ENCODE measurements at places on chromosomes 11 and 22.

DNA sequence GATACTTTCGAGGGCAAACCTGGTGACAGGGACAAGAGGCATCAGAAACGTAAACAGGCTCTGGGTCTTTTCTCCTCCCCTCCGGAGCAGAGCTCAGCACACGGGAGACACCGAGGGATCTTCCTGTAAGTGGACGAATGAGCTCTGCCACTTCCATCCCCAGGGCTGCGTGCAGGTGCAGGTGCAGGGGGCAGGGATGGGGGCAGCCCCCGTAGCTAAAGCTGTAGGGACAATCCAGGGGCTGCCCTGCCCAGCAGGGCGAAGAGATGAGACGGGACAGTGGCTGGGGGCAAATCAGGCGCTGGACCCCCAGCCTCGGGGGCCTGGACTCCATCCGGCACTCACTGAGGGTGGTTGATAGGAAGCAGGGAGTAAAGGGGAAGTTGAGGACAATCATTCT lies 505.4 kb downstream of the BRD1 start:
- no peak for DNase-seq

DNA sequence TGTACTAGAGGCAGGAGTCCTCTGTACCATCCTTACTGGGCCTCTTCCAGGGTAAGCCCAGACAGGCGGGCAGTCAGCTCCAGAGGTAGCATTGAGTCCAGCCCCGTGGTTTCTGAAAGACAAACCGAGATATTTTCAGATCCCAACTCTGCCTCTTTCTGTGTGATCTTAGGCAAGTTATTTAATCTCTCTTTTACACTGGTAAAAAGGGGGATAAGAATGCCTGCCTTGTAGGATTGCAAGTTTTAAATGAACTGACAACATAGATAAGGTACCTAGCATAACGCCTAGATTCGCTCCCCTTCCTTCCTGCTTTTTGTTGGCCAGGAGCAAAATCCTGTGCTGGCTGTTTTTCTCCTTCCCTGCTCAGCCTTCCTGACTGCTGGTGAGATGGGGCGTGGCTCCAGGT lies 56.4 kb upstream of the NNMT start:
- no peak for DNase-seq

- no peak for DNase-seq
Observed at GRCh38 chr22:44383064-44383575, 70.4 kb upstream of the SHISAL1 start.

GRCh38 chr11:119169282-119169719 lies 776 bp downstream of the NLRX1 start:
- no peak for DNase-seq

- no peak for DNase-seq
Observed at GRCh38 chr11:57192316-57192715, 10.6 kb downstream of the LRRC55 start.

GRCh38 chr11:92911478-92911877 lies 58.0 kb upstream of the MTNR1B start:
- DNase-seq: no peak

GRCh38 chr22:29121124-29121523 lies 48.3 kb downstream of the KREMEN1 start:
- DNase-seq: no peak

- DNase-seq: no peak
Observed at GRCh38 chr22:39349967-39350726, at the start of gene SYNGR1. SYNGR1 (plus strand) TSS chr22:39349991; CDS start chr22:39350011, 20 bp downstream.

- DNase-seq: no peak
Observed at GRCh38 chr11:721741-722345, 15.8 kb downstream of the EPS8L2 start.

DNA sequence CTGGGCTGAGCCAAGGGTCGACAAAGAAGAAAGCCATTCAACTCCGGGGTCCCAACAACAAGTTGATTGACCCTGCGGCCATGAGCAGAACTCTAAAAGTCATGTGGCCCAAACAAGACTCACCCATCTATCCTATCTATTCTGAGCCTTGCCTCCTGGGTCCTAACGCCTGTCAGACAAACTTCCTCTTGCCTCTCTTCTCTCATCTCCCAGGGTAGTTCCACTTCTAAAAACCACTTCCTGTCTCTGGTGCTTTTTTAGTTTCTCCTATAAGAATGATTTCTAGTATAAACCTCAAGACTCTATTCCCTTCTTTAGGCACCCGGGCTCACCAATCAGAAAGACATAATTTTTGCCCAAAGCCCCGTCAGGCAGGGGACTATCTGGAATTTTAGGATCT lies 530.2 kb downstream of the DLG2 start:
- no peak for DNase-seq

DNA sequence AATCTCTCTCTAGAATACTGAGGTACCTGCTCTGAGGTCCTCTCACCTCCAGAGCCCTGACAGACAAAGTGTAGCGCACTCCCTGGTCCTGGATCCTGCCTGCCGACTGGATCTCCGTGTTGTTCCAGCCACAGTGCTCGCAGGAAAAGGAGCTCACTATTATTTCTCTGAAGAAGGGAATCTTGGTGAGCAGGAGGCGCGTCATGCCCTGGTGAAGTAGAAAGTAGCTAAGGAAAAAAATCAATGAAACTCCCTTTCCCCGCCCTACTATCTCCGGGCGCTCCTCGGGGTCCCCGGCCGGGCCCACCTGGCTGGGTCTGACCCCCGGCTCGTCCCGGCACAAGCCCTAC lies 412 bp downstream of the ZPR1 start:
- no peak for DNase-seq

- no peak for DNase-seq
Observed at GRCh38 chr11:118343248-118343647, 743 bp upstream of the CD3D start.

- no peak for DNase-seq
Observed at GRCh38 chr22:19518635-19519034, 5.6 kb downstream of the CLDN5 start.

DNA sequence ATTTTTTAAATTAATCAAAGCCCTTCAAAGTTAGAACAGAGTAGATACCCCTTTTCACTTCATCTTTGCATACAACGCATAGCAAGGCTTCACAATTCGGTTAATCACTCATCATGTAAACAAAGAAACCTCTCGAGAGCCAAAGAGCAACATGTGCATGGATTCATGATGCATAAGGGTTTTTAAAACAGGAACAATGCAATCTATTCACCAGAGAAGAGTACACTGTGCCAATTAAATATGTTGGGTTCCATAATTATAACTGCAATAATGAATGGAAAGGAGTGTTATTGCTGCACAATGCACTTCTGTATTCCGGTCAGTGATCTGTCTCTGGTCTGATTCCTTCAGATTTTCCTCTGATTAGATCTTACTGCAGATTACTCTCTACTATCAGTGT lies 45.3 kb downstream of the CADM1 start:
- no peak for DNase-seq

DNA sequence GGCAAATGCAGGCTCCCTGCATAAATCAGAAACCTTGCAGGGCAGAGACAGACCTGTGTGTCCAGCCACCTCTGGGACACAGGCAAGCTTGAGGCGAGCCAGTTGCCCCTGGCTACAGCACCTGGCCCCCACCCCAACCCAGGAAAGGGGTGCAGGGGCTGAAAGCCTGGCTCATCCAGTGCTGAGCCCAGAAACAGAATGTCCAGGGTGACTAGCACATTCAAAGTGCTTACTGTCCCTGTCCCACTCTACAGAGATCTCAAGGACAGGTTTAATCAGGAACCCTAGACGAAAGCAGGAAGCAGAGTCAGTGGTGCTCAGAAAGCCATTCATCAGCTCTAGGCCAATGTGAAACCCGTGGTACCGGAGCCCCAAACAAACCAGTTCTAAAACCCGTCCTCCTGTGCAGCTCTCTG lies 31.9 kb downstream of the PLEKHA7 start:
- DNase-seq: no peak

DNA sequence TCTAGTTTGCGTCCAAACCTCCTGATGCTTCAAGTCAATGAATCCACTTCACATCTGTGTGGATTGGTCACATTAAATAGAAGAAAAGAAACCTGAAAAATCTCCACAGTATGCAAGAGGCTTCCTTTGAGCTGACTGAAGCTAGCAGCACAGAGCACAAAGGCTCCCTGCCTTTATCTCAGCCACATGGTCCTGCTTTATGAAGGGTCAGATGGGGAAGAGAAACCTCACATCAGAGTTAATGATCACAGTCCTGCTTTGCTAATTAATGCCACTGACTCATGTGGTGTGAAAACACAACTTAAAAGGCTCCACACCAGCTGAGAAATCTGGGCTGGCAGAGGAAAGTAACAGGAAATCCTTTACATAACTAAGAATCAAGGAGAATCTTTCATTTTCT lies 1291.0 kb downstream of the LRRC4C start:
- no peak for DNase-seq

DNA sequence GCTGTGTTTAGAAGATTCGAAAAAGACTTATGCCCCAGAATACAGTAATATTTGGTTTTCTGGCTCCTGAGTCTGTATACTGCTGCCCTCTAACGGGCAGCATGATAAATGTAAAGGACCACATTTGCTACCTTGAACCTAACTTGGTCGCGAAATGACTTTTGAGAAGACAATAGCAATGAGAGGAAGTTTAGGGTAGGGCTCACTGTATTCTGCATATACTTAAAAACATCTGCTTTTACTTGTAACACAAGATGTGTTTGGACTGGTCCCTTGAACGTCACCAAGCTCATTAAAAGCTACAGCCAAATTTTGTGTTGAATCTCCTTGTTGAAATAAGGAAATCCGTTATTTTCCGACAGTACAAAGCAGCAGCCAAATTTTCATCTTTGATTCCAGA lies 309.1 kb downstream of the SWAP70 start:
- DNase-seq: no peak

DNA sequence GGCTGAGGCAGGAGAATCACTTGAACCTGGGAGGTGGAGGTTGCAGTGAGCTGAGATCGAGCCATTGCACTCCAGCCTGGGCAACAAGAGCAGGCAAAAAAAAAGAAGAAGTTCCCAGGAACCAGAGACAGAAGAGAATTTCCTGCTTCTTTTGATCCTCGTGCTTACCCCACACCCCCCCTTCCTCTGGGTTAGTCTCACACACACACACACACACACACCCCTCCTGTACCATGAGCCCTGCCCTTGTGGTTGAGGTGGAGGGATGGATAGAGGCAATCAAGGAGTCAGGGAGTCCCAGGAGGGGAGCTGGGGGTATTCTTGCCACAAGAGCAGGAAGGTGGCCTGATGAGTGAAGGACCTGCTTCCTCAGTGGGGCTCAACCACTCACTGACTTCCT lies 4.1 kb upstream of the UBE2L6 start:
- no peak for DNase-seq

- no peak for DNase-seq
Observed at GRCh38 chr22:41469218-41469851, 418 bp downstream of the ACO2 start.

DNA sequence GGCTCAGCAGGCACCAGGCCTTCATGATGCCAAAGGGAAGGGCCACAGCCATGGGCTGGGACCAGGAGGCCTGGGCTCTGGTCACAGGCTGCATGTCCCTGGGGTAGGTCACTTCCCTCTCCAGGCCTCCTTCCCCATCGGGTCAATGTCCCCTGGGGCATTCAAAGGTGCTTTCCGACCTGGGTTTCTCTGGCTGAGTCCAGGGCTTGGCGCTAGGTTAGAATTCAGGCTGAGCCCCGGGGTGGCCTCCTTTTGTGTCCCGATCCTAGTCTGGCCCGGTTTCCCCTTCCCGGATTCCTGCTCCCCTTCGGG lies 12.2 kb downstream of the MAFF start:
- no peak for DNase-seq

- no peak for DNase-seq
Observed at GRCh38 chr22:38272373-38273134, at the start of gene TMEM184B. TMEM184B (minus strand) TSS chr22:38273010; CDS start chr22:38247961, 25,049 bp downstream.

GRCh38 chr11:73797457-73797856 lies 9.8 kb downstream of the MRPL48 start:
- DNase-seq: no peak

DNA sequence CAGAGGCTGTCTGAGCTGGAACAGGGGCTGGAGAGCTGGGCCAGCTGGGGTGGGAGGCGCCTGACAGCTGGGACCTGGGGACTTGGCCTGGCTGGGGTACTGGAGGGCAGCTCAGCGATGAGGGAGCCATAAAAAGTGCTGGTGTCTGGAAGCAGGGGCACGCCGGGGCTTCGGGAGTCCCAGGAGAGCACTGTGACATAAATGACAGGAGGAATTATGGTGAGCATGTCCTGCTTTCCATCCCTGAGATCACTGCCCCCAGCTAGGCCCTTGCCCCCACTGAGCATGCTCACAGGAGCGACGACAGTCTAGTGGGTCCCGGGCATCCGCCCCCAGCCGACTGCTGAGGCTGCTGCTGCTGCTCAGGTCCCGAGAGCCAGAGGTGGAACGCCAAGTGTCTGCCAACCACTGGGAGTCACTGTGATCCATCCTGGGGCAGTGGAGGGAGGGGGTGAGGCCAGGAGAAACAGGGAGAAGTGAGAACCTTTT lies 6.2 kb downstream of the ROBO4 start:
- no peak for DNase-seq

DNA sequence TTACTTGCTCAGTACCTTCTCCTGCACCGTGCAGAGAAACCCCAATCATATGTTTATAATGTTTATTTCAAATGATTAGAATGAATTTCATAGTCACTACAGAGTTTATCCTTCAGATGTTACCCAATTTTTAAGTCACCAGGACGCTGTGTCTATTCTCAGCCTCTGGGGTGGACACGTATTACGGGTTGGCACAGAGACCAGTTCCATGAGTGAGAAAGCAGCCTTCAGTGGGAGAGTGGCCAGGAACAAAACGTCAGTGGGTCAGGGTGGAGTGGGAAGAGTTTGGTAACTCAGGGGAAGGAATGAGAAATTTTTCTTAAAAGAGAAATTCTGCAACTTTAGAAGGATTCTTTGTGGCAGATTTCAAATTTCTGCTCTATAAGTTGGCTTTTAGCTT lies 77.1 kb upstream of the MTMR2 start:
- no peak for DNase-seq
